ENCODE measurements at places on chromosomes 2 and 18.

DNA sequence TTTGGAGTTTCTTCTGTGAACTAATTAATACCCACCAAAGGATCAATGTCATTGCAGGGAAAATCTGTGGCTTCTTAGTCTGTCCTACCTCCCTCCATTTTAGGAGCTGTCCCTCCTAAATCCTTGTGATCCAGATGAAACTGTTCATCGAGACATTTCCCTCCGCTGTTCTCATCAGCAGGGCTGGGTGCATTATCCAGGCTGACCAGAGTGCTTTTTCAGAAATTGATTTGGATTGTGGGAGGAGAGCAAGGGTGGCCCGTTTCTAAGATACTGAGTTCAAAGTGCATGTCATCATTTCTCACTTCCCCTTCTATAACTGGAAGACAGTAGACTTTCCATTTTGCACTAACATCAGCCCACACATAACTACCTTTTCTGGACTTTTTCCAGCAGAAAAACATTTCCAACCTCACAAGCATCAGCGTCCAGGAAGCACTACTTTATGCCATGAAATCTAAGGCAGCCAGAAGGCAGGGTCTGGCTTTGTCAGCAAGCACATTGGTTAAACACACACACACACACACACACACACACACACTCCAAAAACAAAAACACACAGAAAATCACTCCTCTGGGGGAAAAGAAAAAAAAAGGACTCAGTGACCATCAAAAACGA is 94.1 kb downstream of the ANKRD44 start:
- DNase-seq, result no peak

DNA sequence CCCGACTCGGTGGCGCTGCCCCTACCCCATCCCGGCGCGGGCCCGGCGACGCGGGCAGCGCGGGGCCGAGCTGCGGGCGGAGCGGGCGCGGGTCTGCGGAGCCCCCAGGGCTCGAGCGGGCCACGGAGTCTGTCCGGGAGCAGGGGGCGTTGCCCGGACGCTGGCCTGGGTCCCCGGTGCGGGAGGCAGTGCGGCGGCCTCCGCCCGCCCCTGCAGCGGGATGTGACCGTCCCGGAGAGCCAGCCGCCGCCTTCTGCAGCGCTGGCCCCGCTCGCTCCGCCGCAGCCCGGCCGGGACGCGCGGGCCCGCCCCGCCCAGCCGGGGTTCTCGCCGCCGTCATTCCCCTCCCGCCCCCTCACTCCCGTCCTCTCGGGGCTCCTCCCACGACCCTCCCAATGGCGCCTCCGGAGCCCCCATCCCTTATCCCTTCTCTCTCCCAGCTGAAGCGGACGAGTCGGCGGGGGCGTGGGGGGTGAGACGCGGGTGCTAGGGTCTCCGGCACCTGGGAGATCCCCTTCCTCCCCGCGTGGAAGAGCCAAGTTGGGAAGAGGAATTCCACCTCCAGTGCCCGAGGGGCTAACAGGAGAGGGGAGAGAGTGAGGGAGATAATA is at the start of gene FNDC4:
Gene FNDC4, minus strand, starts transcription at position 257 of the 611 bp plus-strand sequence. CDS start 521 bp downstream, outside the sequence.
- DNase-seq, result no peak

DNA sequence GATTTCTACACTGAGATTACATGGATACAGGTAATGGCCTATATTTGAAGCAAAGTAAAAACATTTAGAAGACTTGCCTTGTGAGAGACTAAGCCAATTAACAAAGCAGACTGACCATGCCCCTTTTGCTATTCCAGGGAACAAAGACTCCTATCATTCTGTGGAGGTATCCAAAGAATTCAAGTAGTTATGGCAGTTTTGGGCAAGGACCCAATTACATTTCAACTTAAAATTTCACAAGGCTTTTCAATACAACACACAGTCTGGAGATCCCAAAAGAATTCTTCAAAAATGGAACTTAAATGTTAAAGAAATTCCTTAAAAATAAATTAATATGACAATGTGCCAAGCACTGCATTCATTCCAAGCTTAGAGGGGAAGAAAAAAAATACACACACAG is 109.2 kb upstream of the CHRNA1 start:
- DNase-seq, result no peak

- DNase-seq, result no peak
Measured at GRCh38 chr2:187360286-187360685, 87.8 kb downstream of the CALCRL start.

- no peak for DNase-seq
Measured at GRCh38 chr18:48575658-48576456, 37.0 kb downstream of the CTIF start.

DNA sequence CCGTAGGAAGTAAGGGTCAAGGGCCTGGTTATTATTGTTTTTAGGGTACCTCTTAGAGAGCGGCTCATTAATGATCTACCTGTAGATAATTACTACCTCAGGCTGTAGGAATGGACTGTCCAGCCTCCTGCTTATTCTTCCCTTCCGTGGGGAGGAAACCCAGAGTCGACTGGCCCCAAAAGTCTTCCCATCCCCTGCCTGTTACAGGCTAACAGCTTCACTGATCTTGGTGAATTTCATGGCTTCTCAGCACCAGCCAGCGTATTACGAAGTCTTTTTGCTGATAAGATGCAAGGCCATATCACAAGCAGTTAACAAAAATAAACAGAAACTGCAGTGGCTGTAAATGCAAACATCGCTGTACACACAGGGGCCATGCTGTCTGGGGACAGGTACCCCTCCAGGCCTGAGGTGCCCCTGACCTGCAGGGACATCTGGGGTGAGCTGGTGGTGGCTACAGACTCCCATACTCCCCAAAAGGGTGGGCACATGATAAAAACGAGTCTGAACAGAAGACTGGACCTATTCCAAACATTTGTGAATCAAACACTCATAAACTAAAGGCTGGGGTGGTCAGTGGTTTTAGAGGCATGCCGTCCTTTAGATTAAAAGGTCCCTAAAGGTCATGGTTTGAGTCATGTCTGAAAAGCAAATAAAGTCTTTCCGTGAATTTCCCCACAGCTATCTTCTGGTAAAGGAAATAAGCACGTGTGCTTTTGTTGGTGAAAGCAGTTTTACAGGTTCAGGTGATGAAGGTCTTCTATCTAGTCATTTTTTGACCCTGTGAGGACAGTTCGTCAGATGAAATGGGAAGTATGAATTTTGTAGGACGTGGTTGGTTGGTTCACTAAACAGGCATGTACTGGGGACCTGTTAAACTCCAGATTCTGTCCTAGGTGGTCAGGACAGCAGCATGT is 36.7 kb downstream of the TTC39C start:
- DNase-seq, result no peak
